Colonic mucosa (tissue), 4 donors: ENCODE measurements at places on chromosomes 6 and 20.

DNA sequence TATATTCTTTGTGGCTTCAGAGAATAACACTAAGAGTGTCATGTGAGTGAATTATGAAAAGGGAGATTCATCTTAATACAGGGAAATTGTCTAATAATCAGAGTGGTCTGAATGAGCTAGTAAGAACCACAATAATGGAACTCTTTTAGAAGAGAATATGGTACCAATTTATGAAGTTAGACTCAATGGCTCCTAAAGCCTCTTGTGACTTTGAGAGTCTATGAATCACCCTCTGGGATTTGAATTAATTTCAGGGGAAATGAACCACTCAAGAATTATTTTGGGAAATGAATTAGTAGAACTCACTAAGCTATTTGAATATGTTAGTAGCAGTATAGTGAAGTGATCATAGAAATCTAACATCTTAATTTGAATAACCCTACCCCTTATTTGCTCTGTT lies 14.3 kb downstream of the PCMT1 start:
- DNase-seq: no peak

DNA sequence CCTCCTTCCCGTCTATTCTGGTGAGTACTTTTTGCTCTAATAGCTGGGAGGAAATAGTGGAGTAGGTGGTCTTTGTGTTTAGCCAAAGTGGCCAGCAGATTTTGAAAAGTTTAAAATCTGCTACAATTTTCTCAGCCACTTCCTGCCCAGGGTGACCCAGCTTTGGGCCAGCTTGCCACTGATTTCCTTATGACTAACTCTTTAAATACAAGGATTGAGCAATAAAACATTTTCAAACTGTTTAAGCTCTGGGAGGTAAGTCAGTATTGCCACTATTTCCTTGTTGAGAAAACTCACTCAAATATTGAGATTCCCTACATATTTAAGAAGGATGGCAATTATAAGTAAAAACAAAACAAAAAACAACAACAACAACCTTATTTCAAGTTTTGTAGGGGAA lies 54.5 kb downstream of the TRMT11 start:
- peak; percentile 61 for DNase-seq

DNA sequence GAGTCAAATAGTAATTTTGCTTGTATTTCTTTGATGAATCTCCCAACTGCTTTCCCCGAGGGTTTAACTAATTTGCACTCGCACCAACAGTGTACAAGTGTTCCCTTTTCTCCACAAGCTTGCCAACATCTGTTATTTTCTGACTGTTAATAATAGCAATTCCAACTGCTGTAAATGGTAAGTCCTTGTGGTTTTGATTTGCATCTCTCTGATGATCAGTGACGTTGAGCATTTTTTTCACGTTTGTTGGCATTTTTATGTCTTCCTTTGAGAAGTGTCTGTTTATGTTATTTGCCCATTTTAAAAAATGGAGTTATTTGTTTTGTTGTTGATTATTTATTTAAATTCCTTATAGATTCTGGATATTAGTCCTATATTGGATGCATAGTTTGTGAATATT lies 399.8 kb upstream of the MAN1A1 start:
- DNase-seq: no peak

GRCh38 chr20:46400253-46400652 lies 6.2 kb downstream of the ELMO2 start:
- no peak for DNase-seq

GRCh38 chr6:96832780-96833179 lies 4.5 kb downstream of the GPR63 start:
- no peak for DNase-seq

- no peak for DNase-seq
These were observed 47.7 kb downstream of the SLC2A12 start for GRCh38 chr6:134004714-134005113.

DNA sequence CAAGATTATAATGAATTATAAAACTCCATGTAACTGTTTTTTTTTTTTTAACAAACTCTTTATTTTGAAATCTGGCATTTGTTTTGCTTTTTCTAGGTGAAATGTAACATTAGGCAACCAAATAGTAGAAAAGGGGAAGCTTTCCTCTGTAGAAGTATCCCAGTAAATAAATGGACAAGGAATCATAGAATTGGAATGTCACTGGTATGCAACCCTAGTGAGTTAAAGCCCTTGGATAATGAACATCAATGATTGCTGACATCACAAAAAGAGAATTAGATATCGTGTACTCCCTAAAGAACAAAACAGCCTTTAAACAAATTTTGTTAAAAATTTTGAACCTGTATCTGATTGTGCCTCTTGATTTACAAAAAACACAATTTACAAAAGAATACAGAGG lies 93.9 kb upstream of the OGFRL1 start:
- no peak for DNase-seq

DNA sequence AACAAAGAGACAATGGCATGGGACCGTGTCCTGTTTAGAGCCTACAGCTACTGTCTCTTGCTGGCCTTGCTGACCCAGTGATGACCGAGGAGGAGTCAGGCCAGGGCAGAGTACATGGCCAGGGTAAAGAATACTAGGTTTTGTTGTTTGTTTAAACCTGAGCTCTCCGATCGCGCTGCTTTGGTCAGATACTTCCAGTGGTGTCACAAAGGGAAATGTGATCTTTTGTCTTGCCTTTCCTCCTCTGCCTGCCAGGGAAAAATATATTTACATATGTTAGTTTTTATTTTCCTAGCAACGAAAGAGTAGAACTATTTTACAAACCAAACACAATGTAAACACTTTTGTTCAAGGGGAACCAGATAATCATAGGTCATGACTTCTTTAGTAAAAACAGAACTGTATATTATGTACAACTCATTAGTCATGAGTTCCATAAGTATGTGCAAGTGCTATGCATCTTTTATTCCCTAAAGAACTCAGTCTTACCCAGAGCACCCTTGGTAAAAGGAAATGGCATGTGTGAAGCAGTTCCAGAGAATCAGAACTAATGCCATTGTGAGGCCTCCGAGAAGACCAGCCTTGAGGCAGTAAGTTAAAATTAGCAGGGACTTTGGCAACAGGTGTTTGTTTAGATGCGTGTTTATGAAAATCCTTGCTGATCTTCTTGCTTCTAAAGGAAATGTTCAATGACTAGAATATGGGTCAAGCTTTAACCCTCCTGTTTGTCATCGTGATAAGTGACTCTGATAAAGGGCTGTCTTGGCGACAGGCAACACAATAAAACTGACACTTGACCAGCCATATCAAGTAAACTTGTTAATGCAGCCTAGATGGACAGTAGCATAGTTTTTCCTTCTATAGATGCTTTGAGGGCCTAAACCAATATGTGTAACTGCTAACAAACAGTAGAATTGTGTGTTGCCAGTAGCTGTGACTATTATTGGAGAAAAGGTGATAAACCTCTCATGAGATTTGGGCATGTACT lies 204.6 kb downstream of the NKAIN2 start:
- DNase-seq: no peak

- no peak for DNase-seq
These were observed 13.1 kb downstream of the PEDS1 start for GRCh38 chr20:50140339-50140859.

GRCh38 chr20:32132911-32133549 lies 23.5 kb downstream of the TM9SF4 start:
- DNase-seq: no peak

- DNase-seq: no peak
These were observed 134.5 kb downstream of the PHACTR3 start for GRCh38 chr20:59738851-59739250.

DNA sequence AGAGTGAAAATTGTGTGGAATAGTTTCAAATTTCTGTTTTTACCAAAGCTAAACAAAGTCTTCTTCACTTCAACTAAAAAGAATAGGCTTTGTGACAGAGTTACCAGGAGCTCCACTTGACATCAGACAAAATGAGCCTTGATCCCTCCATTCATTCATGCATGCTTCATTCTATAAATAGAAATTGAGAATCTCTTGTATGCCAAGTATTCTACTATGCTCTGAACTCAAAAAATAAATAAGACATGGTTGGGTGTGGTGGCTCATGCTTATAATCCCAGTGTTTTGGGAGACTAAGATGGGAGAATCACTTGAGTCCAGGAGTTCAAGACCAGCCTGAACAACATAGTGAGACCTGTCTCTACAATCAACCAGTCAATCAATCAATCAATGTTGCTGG lies 236.6 kb upstream of the FAM83B start:
- DNase-seq: no peak

GRCh38 chr20:63833776-63834490 lies 2.9 kb upstream of the ZBTB46 start:
- no peak for DNase-seq

GRCh38 chr6:53139841-53140413 lies 8.7 kb downstream of the GCM1 start:
- DNase-seq: no peak

- no peak for DNase-seq
These were observed 138.0 kb downstream of the THBS2 start for GRCh38 chr6:169115632-169116031.

DNA sequence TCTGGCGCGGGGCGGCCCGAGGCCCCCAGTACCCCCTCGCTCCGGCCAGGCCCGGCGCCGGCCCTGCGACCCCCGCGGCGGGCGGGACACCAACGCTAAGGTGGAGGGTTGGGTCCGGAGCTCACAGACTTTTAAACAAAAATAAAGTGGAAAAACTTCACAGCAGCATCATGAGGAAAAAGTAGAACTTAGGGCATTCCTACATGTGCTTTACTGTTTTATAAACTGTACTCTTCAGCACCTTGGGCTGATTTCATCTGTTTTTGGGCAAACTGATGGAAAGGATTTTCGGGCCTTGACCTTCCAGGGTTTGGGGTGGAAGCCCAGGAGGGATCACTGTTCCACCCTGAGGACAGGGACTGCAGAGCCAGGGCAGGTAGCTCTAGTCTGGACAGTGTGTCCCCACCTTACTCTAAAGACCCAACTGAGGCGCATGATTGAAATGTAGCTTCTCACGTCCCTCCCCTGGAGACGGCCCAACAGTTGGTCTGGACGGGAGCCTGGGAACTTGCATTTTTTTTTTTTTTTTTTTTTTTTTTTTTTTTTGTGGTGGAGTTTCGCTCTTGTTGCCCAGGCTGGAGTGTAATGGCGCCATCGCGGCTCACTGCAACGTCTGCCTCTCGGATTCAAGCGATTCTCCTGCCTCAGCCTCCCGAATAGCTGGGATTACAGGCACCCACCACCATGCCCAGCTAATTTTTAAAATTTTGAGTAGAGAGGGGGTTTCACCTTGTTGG lies 740 bp downstream of the NELFCD start:
- peak; percentile 33 for DNase-seq

DNA sequence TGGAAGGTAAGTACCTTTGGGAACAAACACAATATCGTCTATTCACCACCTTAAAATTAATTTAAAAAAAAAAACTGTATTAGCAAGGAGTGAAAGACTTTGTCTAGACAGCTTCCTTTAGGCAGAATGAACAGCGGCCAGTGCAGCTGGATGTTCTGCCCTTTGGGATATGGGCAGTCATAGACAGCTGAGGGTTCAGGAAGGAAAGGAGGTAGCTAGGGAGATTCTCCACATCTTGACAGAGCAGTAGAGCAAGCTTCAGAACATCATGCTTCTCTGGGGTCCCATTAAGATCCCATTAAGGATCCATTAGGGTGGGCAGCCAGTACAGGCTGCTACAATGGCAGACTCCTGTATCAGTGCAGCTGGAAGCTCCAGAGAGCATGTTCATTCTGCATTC lies 46.5 kb upstream of the PLCB4 start:
- no peak for DNase-seq

DNA sequence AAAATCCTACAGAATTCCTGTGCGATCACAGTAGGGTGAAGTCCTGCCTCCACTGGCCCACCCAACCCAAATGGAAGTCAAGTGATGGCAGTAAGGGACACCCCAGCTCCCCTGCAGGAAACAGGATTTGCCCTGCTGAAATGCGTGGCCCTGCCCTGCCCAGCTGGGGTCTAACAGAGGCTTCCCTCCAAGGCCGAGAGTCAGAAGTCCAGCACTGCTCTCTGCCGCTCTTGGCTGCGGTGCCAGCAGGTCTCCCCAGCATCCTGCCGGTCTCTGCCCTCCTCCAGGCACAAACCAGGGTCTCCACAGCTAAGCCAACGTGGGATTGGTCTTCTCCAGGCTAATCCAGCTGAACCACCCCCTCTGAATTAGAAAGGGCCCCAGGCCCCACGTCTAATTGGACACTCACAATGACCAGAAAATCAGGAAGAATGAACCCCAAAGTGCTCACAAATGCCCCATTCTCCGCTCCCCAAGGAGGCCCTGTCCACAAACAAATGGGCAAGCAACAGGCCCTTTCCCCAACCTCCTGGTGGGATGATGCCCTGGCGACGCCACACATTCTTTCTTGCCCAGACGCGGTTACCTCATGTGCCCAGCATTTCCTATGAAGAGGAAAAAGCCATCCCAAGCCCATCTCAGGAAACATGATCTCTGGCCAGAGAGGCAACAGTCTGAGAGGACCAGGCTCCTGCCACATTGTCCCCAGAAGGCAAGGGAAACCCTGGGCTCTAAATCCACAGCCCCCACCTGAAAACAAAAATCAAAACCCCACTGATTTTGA lies 117.2 kb downstream of the BANF2 start:
- no peak for DNase-seq

- peak; percentile 88 for DNase-seq
These were observed 9.0 kb downstream of the ATF6B start for GRCh38 chr6:32118782-32119628.

DNA sequence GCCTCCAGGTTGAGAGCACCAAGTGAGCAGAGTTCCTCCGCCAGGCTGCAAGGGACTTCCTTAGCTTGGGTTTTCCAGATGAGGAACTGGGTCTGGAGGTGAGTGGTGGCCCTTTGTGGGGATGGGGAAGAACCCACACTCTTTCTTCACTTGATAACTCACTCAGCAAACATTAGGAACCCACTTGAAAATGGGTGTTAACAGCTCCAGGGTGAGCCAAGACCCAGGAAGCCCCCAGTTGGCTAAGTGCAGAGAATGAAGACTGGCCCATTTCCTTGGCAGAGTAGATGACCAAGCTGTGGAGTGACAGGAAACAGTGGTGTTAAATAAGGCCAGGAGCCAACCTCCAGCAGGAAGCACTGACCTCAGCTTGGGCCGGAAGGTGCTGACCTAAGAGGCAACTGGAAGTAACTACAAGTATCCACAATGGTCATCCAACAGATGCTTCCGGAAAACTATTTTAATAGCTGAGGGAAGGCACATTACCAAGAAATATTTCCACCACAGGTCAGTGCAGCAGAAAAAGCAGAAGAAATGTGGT lies 22.7 kb downstream of the MRPL14 start:
- no peak for DNase-seq
